Muscle of leg (tissue), 16 donors: ENCODE measurements at places on chromosomes 12 and 14.
A peak's percentile ranks its signal among the peaks of the same experiment; 100 is the strongest.

GRCh38 chr12:26701604-26702215 lies 131.3 kb downstream of the ITPR2 start:
- peak; percentile 54 for DNase-seq

DNA sequence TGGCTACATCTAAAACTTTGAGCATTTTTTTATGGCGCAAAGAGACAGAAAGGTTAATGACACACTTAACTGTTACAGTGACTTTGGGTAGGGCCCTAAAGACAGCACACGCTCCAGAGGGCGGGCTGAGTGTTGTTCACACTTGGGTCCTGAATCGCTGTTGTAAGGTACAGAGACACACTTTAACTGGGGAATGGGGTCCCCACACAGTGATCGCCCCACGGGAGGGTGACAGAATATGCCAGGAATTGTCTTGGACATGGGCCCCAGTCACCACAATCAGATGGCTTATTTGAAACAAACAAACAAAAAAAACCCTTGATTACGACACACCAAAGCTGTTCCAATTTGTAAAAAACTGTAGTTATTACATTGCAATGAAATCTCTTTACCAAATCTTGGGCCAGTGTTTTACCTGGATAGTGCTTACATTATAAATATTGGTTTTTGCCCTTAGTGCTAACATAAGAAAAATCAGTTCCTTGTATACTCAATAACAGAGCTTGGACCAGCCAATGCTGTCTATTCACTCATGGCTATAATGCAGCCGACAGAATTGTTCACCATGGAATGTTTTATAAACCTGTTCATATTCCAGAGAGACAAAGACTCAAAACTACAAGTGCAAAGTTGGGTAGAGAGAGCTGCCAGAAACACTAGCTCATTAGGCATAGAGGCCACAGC lies 28.3 kb downstream of the KCTD10 start:
- DNase-seq, result no peak

DNA sequence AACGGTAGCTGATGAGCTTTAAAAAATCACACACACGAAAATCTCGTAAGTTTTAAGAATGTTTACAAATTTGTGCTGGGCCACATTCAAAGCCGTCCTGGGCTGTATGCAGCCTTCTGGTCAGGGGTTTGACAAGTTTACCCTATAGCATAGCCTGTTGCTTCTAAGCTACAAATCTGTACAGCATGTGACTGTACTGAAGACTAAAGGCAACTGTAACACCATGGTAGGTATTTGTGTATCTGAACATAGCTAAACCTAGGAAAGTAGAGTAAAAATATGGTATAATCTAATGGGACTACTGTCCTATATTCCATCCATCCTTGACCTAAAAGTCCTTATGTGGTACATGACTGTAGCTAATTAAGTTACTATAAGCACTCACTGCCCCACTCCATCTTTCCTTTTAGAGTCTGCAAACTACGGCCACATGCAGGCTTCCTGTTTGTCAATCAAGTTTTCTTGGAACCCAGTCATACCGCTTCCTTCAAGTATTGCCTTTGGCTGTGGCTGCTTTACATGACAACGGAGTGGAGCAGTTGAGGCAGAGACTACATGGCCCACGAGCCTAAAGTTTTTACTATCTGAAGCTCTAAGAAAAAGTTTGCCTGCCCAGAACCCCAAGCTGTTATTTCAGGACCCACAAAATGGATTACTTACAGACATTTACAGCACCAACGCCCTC lies 18.5 kb downstream of the KRT7 start:
- no peak for DNase-seq

- peak; percentile 98 for DNase-seq
Measured at GRCh38 chr14:34030864-34031263, 80.0 kb upstream of the EGLN3 start.

GRCh38 chr12:120817559-120818330 lies 86.4 kb downstream of the SPPL3 start:
- DNase-seq, result no peak

- DNase-seq, result no peak
Measured at GRCh38 chr12:124715121-124715990, 147.9 kb upstream of the NCOR2 start.

DNA sequence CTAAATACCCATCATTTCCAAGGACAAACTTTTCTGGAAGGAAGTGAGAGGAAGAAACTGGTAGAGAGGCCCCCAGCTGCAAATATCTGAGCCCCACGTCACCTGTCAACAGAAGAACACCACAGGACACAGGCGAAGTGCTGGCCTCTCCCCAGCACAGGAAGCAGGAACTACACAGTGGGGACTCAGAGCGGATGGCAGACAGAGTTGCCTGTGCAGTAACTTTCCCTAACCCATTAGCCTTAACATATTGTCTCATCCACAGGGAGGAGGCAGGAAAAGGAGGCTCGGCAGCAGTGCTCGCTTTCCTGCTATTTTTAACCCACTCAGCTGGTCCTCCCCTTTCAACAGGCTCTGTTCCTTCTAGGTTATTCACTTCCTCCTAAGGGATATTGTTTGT lies 111.5 kb upstream of the TMPO start:
- DNase-seq, result no peak

DNA sequence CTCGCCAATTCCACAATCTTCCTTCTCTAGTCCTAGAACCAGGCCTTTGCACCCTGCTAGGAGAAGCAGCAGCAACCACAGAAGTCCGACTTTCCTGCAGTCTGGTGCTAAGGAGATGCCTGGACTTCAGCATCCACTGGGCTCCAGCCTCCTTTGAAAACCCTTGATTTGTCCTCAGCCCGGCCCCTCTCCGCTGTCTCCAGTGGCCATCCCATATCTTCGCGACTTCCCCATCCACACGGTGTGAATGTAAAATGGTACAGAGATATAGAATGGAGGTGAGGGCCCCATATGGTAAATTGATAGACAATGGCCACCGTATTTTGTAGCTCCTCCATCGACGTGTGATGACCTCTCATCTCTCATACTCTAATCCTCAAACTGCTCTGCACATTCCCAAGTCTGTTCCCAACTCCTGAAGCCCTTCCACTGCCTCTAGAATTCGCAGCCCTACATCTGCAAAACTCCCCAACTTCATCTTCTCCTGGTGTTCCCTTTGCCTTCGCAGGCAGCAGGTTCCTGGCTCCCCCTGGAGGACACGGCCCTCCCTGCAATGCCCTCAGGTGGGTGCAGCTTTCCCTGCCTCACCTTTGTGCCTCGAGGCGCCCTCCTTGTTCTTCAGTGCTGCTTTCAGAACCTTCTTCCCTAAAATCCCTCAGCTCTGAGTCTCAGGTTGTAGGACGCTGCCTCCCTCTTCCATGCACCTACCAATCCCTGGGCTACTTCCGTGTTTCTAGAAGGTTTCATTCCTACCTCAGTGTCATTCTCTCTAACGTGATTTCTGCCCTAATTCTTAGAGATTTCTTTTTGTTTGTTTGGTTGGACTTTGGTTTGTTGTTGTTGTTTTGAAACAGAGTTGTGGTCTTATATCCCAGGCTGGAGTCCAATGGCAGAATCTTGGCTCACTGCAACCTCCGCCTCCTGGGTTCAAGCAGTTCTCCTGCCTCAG lies 36.7 kb downstream of the TMBIM6 start:
- DNase-seq, result no peak

- no peak for DNase-seq
Measured at GRCh38 chr14:80958226-80958625, 2.8 kb downstream of the TSHR start.

DNA sequence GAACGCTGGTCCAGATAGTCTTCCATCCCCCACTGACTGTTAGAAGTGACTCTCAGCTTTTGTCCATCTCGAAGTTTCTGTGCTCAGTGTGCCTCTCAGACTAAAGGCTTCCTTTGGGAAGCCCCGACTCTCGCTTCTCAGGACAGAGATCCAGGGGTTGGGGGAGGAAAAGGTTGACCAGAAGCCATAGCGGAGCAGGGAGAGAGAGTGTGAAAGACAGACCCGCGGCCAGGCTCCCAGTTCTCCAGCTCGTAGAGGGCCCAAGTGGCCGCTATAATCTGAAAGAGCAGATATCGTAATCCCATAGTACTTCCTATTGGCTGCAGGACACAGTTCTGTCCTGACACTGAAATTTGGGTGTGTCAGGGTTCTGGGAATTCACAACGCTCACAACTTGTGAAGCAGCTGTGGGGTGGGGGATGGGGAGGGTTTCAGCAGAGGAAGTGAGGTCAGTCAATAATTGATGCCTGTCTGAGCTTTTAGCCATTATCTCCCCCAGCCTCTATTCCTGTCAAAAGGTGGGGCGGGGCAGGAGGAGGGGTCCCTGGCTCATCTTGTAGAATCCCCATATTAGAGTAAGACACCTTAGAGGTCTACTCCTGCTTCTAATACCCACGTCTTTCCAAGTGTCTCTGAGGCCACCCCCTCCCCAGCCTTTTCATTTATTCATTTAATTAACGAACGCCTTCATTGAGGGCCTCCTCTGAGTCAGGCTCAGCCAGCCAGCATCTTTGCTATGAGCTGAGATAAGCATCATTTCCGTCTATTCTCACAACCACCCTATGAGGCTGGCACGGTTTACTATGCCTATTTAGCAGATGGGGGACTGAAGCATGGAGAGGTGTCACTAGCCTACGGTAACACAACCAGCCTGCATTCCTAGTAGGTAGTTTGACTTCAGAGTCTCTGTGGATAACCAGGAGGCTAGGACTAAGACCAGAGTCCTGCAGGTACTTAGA lies 1.6 kb upstream of the ACVRL1 start:
- peak; percentile 98 for DNase-seq

DNA sequence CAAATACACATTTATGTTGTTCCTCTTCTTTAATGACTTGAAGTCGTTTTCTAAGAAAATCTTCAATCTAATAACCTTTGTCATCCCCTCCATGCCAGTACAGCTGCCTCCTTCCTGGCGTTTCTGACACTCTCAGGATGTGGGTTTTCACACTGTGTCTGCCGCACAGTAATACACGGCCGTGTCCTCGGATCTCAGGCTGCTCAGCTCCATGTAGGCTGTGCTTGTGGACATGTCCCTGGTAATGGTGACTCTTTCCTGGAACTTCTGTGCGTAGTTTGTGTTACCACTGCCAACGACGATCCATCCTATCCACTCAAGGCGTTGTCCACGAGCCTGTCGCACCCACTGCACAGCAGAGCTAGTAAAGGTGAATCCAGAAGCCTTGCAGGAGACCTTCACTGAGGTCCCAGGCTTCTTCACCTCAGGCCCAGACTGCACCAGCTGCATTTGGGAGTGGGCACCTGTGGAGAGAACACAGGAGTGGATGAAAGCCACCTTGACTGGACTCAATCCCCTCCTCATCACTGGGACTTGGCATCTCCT lies 1095.9 kb downstream of the TMEM121 start:
- DNase-seq, result no peak

DNA sequence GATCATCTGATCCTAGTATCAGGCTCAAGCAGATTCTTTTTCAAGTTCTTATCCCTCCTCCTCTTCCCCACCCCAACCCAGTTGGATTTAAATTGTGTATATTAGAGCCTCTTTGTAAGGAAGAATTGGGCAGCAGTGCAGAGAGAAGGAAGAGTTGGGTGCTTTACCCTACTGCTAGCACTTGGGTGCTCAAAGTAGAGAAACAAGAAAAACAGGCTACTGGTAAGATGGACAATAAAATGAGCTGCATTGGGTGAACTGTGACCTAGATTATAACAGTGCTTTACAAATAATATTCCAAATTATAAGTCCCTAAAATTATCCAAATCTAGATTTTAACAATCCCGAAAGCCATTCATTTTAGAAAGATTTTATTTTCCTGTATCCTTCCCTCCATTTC lies 363.4 kb upstream of the GARIN6 start:
- DNase-seq, result no peak

DNA sequence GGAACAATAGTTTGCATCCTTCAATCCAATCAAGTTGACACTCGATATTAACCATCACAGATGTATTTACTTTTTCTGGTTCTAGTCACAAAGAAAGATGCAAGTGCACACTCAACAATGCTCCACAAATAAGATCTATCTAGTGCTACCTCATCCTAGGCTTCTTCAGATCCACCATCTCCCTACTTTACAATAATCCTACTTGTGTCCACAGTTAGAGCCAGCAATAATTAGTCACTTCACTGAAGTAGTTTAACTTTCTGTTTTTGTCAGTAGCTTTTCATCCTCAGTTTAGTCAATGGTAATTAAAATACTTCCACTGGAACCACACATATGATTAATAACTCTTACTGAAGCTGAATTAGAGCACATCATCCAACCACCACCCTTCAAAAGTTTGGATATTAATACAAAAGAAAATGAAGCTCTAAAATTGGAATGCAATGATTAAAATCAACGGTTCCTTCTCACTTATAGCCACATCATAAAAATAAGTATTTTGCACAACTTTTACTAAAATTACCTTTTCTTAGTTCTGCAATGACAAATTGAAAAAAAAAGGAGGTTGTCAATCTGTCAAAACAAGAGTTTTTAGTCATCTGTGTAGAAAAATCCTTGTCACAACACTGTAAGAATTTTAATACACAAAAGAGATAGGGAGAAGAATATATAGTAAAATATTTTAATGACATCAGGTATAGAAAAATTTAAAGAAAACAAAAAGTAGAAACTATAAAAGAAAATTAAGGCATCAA lies 28.2 kb upstream of the SNRPF start:
- no peak for DNase-seq

DNA sequence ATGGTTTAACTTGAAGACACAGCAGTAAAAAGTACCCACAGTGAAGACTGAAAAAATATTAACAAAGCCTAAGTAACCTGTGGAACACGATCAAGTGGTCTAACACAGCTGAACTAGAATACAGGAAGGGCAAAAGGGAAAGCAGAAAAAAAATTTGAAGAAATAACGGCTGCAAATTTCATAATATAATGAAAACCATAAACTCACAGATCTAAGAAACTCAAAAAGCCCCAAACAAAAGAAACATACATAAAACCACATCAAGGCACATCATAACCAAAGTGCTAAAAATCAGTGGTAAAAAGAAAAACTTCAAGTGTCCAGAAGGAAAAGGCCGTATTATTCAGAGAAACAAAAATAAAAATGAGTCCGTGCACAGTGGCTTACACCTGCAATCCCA lies 30.9 kb downstream of the SPPL3 start:
- DNase-seq, result no peak

GRCh38 chr12:19515179-19515578 lies 75.9 kb downstream of the AEBP2 start:
- DNase-seq, result no peak

DNA sequence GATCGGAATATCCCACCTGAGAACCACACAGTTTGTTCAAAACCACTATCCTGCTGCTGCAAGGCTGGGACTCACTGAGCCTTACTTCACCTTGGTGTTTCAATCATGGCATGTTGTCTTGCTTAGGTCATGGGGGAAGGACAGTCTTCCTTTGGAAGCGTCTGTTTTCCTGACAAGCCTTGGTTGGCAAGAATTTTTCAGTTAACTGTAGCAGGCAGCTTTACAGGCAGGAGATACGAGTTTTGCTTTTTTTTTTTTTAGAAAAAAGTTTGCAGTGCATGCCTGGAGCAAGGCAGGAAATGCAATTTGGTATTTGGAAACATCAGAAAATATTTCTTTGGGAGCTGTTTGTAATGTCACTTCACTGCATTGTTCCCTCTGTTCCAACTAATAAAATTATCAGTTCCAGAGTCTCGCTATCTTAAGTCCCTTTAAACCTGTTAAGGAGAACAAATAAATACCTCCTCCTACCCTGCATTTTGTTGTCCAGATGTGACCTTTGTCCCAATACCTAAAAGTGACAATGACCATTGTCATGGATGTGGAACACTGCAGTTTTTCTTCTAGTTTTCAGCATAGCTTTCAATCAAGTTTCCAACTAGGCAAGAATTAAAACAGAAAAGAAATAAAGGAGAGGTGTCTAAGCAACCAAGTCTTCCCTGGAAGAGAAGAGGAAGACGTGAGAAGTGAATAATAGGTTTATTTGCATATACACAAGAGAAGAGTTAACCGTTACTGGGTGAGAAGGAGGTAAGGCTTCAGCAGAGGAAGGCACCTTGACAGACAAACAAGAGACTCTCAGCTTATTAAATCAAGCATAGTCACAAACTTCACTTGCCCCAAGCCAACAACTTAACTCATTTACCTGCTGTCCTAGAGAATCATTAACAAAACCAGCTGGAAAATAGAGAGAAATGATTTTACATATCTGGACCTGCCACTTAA lies 71.4 kb upstream of the ACTN1 start:
- peak; percentile 48 for DNase-seq
